Activated T-helper 1 cell treated with Interleukin-2 at 50 U/mL for 16 hours (primary cell): ENCODE measurements at places on chromosomes 12 and 14.

GRCh38 chr14:93686268-93686667 is 102.0 kb downstream of the PRIMA1 start:
- DNase-seq: no peak

- no peak for DNase-seq
These were observed 6.8 kb upstream of the NUDT4 start for GRCh38 chr12:93370947-93371346.

DNA sequence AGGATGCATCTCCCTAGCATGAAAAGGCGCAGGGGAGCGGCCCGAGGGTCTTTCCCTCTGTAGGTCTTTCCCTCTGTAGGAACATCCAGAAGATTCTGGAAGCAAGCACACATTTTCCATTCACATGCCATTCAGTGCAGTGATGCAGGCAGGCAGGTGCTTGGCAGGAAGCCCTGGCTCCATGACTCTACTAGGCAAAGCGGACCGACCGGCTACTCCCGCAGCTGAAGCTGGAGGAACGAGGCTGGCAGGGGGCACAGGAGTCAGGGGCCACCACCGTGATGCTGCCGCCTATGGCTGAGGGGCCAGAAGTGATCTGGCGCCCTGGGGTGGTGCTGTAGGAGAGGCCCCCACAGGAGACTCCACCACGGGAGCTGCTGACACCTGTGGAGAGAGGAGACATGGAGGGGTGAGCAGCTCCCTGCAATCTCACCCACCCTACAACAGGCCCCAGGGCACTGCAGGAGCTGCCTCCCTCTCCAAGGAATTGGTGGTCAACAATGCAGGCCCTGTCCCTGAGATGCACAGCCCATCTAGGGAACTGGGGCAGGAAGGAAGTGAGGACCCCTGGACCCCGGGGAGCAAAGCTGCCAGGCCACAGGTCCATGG is 6.5 kb downstream of the KRT85 start:
- DNase-seq: no peak

- DNase-seq: no peak
These were observed 49.7 kb upstream of the OVCH1 start for GRCh38 chr12:29547151-29547632.
